ENCODE measurements at places on chromosomes 2 and 18.

DNA sequence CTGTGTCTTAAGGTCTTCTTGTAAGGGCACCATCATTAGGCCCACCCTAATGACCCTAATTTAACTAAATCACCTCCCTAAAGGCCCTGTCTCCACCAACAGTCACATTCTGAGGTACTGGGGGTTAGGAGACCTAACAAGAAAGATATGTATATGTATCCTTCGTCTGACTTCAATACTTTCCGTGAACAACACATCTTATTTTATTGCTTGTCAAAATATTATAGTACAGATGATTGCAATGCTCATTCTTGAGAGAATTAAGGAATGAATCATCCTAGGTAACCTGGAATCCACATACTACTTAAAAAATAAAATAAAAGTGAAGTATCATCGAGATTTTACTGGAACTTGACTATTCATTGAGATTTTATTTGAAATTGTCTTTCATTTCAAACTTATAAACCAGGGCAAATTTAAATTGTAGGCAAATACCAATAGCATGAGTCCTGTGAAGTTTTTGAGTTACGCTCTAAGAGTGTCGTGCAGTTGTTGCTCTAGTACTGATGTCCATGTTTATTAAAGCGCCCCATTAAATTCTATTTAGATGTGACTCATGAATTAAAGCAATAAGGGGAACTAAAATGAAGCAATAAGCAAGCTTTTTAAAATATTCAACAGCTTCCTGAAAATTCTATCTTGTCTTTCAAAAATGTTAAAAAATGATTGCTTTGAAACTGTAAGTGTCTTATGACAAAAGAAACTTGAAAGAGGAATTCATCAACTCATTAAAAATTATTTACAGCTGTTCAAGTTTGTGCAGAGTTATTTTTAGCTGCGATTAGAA lies 40.0 kb downstream of the CCDC102B start:
- no peak overlapping the region for H3K4me3 ChIP-seq
- no peaks in the 10 kb centered on the region for H3K4me1 ChIP-seq
- no peak overlapping the region for H3K27ac ChIP-seq
- no peak for DNase-seq
- H3K27me3 ChIP-seq = no peaks in the 10 kb centered on the region

GRCh38 chr2:118986738-118987137 lies 44.7 kb downstream of the MARCO start:
- no peaks in the 10 kb centered on the region for H3K36me3 ChIP-seq
- H3K4me3 ChIP-seq = no peak overlapping the region
- no peaks in the 10 kb centered on the region for H3K27me3 ChIP-seq
- H3K27ac ChIP-seq = no peak overlapping the region

DNA sequence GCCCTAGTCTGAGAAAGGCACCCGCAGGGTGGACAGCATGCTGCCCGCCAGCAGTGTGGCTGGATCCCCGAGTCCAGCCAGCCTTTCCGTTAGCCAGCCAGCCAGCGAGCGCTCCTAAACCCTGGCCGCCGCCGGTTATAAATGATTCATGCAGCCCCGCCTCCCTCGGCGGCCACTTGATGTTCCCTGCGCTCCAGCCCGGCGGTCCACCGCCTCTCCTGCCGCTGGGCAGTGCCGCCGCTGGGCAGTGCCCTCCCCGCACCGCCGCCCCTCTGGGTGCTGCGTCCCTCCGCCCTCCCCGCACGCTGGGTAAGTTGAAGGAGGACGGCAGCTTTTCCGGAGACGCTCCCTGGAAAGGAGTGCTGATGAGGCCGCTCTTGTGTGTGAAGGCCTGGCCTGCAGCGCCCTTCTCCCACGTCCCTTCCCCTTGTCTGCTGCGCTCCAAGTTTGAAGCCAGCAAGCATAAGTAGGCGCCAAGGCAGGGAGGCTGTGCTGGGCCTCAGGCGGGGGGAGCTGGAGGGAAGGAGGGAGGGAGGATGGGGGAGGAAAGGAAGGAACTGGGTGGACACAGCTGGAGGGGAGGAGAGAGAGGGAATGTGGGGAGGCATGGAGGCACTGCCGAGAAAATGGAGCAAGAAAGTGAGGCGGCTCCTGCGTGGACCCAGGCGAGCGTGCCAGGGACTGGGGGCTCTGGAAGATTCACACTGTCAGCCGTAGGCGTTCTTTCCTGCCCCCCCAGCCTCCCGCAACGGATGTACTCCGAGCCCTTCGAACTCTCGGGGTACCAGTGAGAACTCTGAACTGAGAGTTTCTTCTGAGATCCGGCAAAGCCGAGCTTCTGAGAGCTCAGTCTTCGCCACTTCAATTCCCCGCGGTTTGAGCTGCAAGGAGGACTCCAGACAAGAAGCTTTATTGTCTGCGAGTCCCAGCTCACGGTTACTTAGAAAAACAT lies 131.9 kb downstream of the GLI2 start:
- peak overlapping the region; percentile 17 for H3K27ac ChIP-seq
- peak overlapping the region; percentile 12 for H3K4me3 ChIP-seq
- H3K4me1 ChIP-seq = peaks cover 8% of the 10 kb centered on the region
- no peak for DNase-seq

GRCh38 chr2:100416397-100416934 lies 1.0 kb downstream of the CHST10 start:
- peaks cover 7% of the 10 kb centered on the region for H3K4me1 ChIP-seq
- no peaks in the 10 kb centered on the region for H3K36me3 ChIP-seq
- no peaks in the 10 kb centered on the region for H3K27me3 ChIP-seq
- H3K4me3 ChIP-seq = peak overlapping the region; percentile 67
- DNase-seq = no peak

- no peaks in the 10 kb centered on the region for H3K36me3 ChIP-seq
- no peak for DNase-seq
- H3K4me1 ChIP-seq = peaks cover 20% of the 10 kb centered on the region
- H3K4me3 ChIP-seq = no peak overlapping the region
- H3K27ac ChIP-seq = peak overlapping the region; percentile 81
Observed at GRCh38 chr18:21456428-21457178, 143.9 kb downstream of the ESCO1 start.

DNA sequence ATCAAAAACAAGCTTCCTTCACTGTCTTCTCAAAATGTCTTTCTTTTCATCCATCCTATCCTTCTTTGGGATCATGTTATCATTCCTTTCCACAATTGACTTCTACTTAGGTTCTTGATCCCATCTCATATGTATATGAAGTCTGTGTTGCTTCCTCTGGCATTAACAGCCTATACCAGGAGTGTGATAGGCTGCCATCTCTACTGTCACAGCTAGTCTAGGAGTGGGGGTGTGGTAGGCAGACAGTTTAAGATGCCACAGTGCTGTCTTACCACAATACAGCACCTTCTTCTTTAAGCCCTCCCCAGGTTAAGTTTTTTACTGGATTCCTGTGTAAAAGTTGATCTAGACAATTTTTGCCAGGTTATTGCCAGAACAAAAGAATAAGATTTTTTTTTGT lies 3.7 kb upstream of the HTR2B start:
- no peaks in the 10 kb centered on the region for H3K36me3 ChIP-seq
- no peak overlapping the region for H3K27ac ChIP-seq
- H3K4me1 ChIP-seq = peaks cover 9% of the 10 kb centered on the region
- DNase-seq = no peak
- H3K4me3 ChIP-seq = no peak overlapping the region

DNA sequence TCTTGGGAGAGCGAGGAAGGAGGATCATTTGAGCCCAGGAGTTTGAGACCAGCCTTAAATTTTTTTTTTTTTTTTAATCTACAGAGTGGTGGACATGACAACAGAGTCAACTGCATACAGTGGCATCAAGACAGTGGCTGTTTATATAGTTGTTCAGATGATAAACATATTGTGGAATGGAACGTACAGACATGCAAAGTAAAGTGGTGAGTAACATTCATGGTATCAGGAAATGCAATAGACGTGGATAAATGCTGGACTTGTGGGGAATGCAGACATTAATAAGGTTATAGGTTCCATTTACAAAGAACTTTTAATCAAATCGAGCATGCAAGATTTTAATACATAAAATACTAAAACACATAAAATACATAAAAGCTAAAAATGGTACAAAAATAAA lies 11.9 kb downstream of the WDR43 start:
- H3K36me3 ChIP-seq = peaks cover 45% of the 10 kb centered on the region
- no peaks in the 10 kb centered on the region for H3K4me1 ChIP-seq

GRCh38 chr2:15066138-15066537 lies 433.6 kb downstream of the LRATD1 start:
- DNase-seq = no peak
- no peaks in the 10 kb centered on the region for H3K4me1 ChIP-seq
- H3K27ac ChIP-seq = no peak overlapping the region

DNA sequence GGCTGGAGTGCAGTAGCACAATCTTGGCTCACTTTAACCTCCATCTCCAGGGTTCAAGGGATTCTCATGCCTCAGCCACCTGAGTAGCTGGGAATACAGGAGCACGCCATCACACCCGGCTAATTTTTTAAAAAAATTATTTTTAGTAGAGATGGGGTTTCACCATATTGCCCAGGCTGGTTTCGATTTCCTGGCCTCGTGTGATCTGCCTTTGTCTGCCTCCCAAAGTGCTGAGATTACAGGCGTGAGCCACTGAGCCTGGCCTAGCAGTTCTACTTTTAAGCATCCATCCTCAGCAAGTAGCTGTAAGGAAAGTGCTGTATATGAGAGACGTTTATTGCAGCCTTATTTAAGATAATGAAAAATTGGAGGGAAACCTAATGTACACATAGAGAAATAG lies 79.7 kb downstream of the ZDBF2 start:
- H3K4me1 ChIP-seq = no peaks in the 10 kb centered on the region
- no peak for DNase-seq
- no peak overlapping the region for H3K27ac ChIP-seq
- no peak overlapping the region for H3K4me3 ChIP-seq

DNA sequence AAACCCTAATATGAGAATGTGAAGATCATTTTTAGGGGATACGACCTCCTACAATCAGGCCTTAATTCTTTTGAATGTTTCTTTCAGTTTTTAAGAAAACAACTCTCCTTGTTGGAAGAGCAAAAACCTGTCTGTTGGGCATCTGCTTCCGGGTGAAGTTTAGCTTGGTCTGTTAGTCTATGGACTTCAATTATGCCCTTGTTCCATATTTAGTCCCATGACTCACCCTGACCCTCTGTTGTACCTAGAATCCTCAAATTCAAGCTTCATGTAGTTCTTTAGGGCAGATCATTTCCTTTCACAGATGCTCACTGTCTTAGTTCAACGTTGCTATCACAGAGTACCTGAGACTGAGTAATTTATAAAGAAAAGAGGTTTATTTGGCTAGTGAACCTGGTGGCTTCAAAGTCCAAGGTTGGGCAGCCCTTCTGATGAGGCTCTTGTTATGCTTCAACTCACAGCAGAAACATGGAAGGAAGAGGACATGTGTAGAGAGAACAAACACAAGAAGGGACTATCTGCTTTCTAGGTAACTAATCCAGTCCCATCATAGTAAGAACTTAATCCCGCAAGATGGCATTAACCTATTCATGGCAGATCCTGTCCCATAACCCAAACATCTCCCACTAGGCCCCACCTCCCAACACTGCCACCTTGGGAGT lies 82.5 kb upstream of the SERPINE2 start:
- no peak overlapping the region for H3K4me3 ChIP-seq
- no peak for DNase-seq
- H3K27ac ChIP-seq = no peak overlapping the region
- H3K4me1 ChIP-seq = no peaks in the 10 kb centered on the region

- DNase-seq = peak; percentile 57
- H3K36me3 ChIP-seq = no peaks in the 10 kb centered on the region
- peak overlapping the region; percentile 60 for H3K27ac ChIP-seq
- H3K27me3 ChIP-seq = no peaks in the 10 kb centered on the region
- peaks cover 17% of the 10 kb centered on the region for H3K4me1 ChIP-seq
Observed at GRCh38 chr2:20129331-20130159, 78.1 kb upstream of the LAPTM4A start.

DNA sequence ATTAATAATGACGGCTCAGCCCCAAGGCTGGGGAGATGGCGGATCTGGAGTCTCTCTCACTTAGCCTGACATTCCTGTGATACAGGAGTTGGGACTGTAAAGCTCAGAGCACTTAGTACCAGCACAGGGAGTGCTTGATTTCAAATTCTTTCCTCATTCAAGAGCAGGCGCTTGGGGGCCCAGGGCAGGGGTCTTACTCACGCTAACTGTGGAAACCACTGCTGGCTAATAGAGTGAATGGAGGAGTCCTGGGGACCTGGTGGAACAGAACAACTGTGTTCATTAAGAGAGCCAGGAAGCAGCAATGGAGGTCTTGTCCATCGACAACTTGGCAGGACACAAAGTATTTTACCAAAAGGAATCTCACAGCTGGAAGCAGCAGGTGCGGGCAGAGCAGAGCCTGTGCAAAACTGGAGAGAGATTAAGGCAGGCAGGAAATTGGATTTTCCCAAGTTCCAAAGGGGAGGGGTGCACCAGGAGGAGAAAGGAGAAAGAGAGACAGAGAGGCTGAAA lies 358.9 kb downstream of the TNS1 start:
- no peak overlapping the region for H3K4me3 ChIP-seq
- no peak for DNase-seq
- H3K27me3 ChIP-seq = no peaks in the 10 kb centered on the region
- no peaks in the 10 kb centered on the region for H3K4me1 ChIP-seq

DNA sequence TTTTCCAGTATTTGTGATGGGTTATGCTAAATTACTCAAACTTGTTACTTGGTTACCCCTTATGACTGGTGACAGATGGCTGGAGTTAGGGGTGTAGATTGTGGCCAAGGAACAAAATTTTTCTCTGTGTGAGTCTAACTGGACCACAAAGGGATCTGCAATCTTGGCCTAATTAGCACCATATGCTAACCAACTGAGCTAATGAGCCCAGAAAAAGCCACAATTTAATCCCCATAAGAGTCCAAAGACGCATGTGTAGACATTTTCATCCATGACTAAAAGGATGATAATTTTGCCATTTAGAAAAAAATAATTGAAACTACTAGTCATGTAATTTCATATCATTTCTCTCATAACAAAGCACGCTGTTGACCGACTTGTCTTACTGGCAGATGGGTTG lies 151.2 kb downstream of the ABCA12 start:
- no peak overlapping the region for H3K4me3 ChIP-seq
- no peaks in the 10 kb centered on the region for H3K4me1 ChIP-seq
- no peaks in the 10 kb centered on the region for H3K36me3 ChIP-seq

GRCh38 chr2:46645681-46646162 lies 166.4 kb downstream of the TMEM247 start:
- no peak overlapping the region for H3K4me3 ChIP-seq
- no peaks in the 10 kb centered on the region for H3K27me3 ChIP-seq
- H3K4me1 ChIP-seq = peaks cover 10% of the 10 kb centered on the region
- H3K36me3 ChIP-seq = no peaks in the 10 kb centered on the region
- H3K27ac ChIP-seq = no peak overlapping the region
- DNase-seq = no peak

DNA sequence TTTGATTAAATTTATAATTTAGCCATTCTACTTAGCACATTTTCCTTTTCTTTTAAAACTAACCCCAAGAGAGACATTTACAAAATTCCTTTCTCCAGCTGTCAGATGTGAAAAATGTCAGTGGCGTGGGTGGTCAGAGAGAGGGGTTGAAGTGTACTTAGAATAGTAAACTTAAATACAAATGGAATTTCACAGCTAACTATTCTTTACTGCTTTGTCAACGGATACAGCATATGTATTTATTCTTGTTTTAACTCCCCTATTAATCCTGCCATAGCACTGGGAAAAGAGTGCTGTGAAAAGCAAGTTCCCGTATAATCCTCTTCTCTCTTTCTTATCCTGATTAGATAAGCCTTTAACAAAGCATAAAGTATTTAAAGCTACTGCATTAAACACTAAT lies 191.4 kb upstream of the CHAC2 start:
- H3K4me1 ChIP-seq = no peaks in the 10 kb centered on the region
- H3K27ac ChIP-seq = no peak overlapping the region
- H3K4me3 ChIP-seq = no peak overlapping the region
- H3K36me3 ChIP-seq = no peaks in the 10 kb centered on the region
- H3K27me3 ChIP-seq = no peaks in the 10 kb centered on the region

Data from liver (tissue), 10 donors.